ENCODE measurements at places on chromosomes 2 and 18.

- no peak for DNase-seq
Observed at GRCh38 chr2:38439863-38440262, 62.8 kb upstream of the ATL2 start.

DNA sequence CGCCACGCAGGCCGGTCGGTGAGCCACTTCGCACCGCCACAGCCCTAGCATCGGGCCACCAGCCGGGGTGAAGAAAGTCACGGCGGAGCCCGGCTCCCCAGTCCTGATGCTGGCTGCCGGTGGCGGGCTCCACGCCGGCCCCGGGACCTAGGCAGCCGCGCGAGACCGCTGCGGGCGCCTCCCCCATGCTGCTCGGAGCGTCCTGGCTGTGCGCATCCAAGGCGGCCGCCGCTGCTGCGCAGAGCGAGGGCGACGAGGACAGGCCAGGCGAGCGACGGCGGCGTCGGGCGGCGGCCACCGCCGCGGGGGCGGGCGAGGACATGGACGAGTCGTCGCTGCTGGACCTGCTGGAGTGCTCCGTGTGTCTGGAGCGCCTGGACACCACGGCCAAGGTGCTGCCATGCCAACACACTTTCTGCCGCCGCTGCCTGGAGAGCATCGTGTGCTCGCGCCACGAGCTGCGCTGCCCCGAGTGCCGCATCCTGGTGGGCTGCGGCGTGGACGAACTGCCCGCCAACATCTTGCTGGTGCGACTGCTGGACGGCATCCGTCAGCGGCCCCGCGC, 433 bp downstream of the SH3RF3 start:
- no peak for DNase-seq

- DNase-seq = no peak
Observed at GRCh38 chr2:168851674-168852320, 38.4 kb downstream of the SPC25 start.

DNA sequence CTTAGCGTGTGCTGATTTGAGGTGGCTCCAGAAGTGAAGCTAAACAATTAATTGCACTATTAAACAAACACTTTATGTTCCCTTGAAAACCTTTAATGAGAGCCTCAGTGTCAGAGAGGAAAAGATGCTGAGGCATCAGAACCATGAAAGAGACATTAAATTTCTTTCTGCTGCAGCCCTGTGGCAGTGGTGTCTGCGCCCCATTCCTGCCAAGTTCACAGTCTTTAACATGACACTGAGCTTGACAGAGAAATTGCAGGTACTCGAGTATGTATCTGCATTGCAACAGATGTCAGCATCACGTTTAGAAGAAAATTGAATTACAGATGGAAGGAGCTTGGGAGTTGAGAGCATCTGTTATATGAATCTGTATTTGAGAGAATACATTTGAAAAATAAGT, 111.3 kb upstream of the CREB1 start:
- no peak for DNase-seq

- no peak for DNase-seq
Observed at GRCh38 chr2:100365434-100365833, 43.1 kb upstream of the LONRF2 start.

- DNase-seq = no peak
Observed at GRCh38 chr2:236610991-236611821, 41.6 kb downstream of the ACKR3 start.

GRCh38 chr2:111970453-111970852, 72.0 kb downstream of the MERTK start:
- DNase-seq = no peak

GRCh38 chr18:32289483-32290075, 99.7 kb downstream of the MEP1B start:
- DNase-seq = no peak

GRCh38 chr2:181440919-181441318, 16.3 kb upstream of the ITGA4 start:
- DNase-seq = no peak

DNA sequence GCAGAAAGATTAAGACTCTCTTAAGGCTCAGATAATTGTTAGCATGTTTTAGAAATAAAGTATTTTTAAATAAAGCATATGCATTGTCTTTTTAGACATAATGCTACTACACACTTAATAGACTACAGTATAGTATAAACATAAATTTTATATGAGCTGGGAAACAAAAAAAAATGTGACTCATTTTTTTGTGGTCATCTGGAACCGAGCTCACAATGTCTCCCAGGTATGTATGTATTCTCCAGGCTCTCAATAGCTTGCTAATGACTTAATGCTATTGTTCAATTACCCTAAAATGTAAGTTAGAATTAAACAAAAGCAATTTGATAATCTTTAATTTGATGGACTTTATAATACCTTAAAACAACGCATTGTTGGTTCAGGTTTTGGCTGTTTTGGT, 167.2 kb downstream of the NUP35 start:
- no peak for DNase-seq

DNA sequence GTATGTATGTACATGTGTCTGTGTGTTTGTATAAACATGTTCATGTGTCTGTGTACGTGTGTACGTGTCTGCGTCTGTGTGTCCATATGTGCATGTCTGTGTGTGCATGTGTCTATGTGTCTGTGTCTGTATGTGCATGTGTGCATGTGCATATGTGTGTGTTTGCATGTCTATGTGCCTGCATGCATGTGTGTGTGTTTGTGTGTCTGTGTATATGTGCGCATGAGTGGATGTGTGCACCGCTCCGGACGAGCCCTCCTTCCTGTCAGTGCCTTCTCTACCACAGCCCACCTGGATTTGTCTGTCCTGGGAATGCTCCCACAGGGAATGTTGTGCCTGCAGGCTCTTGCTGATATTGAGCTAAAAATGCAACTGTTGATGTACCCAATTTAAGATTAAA, 113.3 kb upstream of the EPC2 start:
- no peak for DNase-seq

DNA sequence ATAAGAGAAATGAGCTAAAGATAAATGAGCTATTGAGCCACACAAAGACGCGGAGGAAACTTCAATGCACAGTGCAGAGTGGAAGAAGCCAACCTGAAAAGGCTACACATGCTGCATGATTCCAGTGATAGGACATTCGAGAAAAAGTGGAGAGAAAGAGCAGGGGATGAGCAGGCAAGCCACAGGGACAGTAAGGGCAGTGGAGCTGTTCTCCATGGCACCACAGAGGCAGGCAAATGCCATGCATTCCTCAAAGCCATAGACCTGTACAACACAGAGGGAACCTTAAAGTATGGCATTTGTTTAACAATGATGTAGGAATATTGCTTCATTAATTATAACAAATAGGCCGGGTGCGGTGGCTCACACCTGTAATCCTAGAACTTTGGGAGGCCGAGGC, 36.5 kb upstream of the ZNF236 start:
- no peak for DNase-seq

GRCh38 chr2:119134775-119135174, 23.8 kb downstream of the C1QL2 start:
- no peak for DNase-seq

- no peak for DNase-seq
Observed at GRCh38 chr2:11534071-11534745, 363 bp downstream of the GREB1 start.

DNA sequence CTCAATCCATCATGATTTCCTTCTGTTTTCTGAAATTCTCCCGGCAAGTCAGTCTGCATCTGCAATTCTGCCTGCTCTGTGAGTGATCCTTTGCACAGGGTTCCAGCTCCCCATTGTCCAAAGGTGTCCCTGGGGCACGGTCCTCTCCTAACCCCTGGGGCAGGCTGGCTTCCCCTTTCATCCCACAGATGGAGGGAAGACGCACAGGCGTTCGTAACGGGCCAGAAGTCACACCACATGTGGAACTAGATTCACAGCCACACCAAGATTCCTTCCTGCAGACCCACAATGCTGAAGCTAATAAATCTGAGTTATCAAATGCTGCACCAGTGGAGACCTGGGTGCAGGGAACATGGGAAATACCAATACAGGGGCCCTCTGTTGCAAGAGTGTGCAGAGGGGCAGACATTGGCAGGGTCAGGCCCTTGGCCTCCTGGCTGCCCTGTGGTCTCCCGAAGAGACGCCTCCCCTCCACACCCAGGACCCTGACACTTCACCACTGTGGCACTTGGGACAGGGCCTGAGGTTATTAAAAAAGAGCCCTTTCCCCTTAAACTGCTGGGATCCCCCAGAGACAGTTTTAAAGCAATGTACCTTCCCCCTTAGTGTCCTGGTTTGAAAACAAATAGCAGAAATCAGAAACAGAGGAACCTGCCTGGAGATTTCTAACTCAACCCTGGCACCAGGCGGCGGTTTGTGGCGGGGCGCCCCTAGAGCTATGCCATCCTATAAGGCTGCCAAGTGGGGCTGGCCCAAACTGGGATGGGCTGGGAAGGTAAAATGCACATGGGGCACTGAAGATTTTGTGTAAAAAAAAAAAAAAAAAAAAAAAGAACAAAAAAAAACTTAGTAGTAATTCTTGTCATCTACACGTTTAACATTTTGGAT, 15.4 kb downstream of the ZNF516 start:
- DNase-seq = no peak

DNA sequence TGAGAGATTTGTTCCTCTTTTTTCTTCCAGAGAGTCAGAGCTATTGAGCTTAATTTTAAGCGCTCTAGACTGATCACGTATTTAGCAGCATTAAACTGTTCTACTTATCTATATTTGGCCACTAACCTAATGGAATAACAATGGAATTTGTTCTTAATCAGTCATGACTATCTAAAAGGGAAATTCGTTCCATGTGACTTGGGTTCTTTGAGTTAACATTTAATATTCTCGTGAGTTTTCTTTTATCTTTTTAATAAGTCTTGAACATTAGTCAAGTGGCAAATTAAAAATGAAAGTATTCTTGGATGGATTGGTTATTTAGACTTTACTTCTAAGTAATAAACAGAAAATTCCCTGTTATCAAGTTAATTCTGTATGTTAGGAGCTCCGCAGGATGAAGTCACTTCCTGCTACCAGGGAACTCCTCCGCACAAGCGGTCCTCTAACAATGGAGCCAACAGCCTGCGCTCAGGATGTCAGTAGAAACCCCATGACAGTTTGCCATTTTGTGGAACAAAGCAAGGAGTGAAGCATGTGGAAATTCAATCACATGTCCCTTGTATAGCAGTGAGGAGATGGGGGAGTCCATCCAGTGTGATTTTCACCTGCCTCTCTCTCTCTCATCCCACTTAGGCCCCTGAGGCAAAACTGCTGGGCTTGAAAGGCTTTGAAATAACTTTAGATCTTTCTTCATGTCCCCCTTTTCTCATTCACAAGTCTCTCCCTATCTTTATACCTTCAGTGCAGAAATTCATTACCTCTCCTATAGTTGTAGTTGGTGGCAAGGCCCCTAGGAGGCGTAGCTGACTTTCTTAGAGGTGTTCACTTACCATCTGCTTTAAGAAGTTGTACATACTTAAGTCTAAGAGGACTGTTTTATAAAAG, 138.1 kb downstream of the WDR7 start:
- no peak for DNase-seq

DNA sequence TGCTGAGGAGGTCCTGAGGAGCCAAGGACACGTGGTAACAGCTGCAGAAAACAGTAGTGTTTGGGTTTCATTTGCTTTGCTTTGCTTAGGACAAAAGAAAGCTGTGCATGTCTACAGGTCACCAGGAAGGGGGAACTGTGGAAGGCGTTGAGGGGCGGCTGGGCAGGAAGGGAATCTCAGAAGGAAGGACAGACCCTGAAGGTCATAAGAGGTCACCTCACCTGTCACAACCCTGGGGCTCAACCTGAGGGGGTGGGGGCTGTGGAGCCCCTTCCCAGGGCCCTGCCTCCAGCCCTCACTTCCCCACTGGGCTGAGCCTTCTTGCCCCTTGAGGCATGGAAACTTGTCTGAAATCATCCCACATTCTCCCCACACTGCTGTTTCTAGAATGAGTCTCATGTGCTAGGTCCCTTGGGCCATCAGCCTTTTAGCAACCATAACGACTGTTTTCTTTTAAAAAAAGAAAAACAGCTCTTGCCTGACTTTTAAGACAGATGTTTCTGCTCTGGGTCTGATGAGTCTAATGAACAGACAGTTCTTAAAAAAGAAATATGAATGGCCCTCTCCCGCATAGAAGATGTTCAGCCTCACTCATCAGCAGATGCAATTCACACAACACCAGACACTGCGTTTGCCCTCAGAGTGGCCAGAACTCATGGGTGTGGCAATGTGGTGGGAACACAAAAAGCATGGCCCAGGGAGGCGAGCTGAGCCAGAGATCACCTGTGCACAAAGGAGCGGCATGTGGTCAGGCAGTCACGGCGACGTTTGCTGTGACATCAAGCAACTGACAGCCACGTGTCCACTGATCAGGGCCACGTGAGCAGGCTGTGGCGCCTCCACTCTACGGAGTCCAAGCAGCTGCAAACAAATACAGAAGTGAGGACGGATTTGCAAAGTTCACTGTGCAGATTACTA, 84.0 kb downstream of the SEPTIN10 start:
- DNase-seq = no peak

DNA sequence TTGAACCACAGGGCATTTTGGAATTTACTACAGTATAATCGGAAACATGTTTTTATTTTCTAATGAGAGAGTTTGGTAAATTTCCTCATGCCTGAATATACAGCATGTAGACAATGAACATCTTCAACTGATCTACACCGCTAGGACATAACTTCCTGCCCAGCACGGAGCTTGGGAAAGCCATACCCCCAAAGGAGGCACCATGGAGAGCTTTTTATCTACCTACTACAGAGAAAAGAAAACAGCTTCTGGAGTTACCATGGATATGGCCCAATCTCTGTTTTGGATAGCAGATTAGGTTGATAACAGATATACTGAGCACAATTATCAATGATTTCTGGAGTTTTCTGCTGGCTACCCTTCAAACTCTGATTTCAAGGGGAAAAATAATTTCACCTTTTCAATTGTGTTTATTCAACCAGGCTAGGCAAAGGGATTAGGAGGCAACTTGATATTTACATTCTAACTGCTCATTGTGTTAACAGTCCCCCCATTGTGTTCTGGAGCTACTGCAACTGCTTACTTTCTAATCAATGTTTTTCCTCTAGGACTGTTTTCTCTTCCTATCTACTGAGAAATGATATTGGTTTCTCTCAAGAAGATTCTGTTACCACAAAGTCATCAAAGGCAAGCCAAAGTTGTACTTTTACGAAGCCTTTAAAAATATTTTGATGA, 123.0 kb upstream of the ARHGAP28 start:
- DNase-seq = no peak

DNA sequence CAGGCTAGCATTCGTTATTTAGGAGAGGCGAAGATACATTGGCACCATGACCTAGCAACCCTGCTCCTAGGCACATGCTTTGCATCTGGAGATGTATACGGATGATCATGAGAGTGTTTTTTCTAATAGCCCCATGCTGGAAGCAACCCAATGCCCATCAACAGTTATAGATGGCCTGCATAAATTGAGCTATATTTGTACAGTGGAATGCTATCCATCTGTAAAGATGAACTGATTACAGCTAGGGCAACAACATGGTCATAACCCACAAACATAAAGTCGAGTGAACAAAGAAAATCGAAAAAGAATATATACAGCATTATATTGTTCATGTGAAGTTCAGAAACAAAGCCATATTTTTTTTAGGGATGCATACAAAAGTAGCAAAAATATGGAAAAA, 20.6 kb upstream of the CHRNA1 start:
- no peak for DNase-seq

All from activated gamma-delta T cell treated with anti-CD3 and anti-CD28 coated beads, Interleukin-2, amount 50 U/mL, for 16 hours (primary cell).